Adrenal gland (tissue), 19 donors: ENCODE measurements at places on chromosomes 16 and 17. TPM values are rescaled to one million over a fixed set of nuclear protein-coding genes. Genes with fewer than 3 reads are reported as not detected.

VASN gene
- polyA plus RNA-seq = 23.9 TPM

ZNF500 gene
- 4.6 TPM for polyA plus RNA-seq

TM4SF5 gene
- 0.17 TPM for polyA plus RNA-seq

SPAG5 gene
- 4.3 TPM for polyA plus RNA-seq

MT3 gene
- 354 TPM for polyA plus RNA-seq

DNAAF1 gene
- polyA plus RNA-seq = 5.3 TPM

AIPL1 gene
- polyA plus RNA-seq = not detected

ZFP3 gene
- 1.8 TPM for polyA plus RNA-seq

SEPTIN12 gene
- polyA plus RNA-seq = 1.1 TPM

KRT32 gene
- not detected for polyA plus RNA-seq

NCBP3 gene
- 22.8 TPM for polyA plus RNA-seq

SCNN1G gene
- 0.08 TPM for polyA plus RNA-seq

ITGB3 gene
- 0.40 TPM for polyA plus RNA-seq

NDUFAB1 gene
- polyA plus RNA-seq = 67.6 TPM

IL21R gene
- polyA plus RNA-seq = 0.08 TPM

CHST5 gene
- 0.32 TPM for polyA plus RNA-seq

OXLD1 gene
- polyA plus RNA-seq = 3.7 TPM

XAF1 gene
- polyA plus RNA-seq = 30.1 TPM

SLC5A11 gene
- not detected for polyA plus RNA-seq

SPN gene
- 3.1 TPM for polyA plus RNA-seq

CLEC3A gene
- not detected for polyA plus RNA-seq

MYCBPAP gene
- polyA plus RNA-seq = 0.27 TPM

TERB1 gene
- polyA plus RNA-seq = not detected

TMED6 gene
- polyA plus RNA-seq = 0.22 TPM

INCA1 gene
- 6.2 TPM for polyA plus RNA-seq

ITPRIPL2 gene
- 8.9 TPM for polyA plus RNA-seq

CDH16 gene
- polyA plus RNA-seq = not detected

GJC1 gene
- polyA plus RNA-seq = 1.5 TPM

KRTAP4-12 gene
- polyA plus RNA-seq = not detected

CCR7 gene
- polyA plus RNA-seq = 0.30 TPM

CIBAR2 gene
- polyA plus RNA-seq = 0.91 TPM

GJD3 gene
- not detected for polyA plus RNA-seq
